ENCODE measurements at places on chromosomes 6 and 20. TPM values are rescaled to one million over a fixed set of nuclear protein-coding genes. Genes with fewer than 3 reads are reported as not detected.
A peak's percentile ranks its signal among the peaks of the same experiment; 100 is the strongest.

GRCh38 chr6:157034436-157035230 lies 257.5 kb downstream of the ARID1B start:
- DNase-seq: peak; percentile 84

DNA sequence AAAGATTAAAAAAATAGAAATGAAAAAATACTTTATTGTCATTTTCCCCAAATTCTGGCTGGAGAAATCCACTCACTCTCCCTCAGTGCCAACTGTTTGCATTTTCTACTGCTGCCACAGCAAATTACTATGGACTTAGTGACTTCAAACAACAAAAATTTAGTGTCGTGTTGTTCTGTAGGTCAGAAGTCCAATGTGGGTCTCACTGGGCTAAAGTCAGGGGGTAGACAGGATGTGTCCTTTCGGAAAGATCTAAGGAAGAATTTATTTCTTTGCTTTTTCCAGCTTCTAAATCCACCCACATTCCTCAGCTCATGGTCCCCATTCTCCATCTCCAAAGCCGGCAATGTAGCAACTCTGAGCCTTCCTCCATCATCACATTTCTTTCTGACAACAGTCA lies 453.3 kb downstream of the KIF16B start:
- DNase-seq: no peak

GRCh38 chr6:108068618-108069017 lies 5.9 kb downstream of the OSTM1 start:
- no peak for DNase-seq

- no peak for DNase-seq
These were observed 22.3 kb upstream of the RPP40 start for GRCh38 chr6:5025911-5026819.

DNA sequence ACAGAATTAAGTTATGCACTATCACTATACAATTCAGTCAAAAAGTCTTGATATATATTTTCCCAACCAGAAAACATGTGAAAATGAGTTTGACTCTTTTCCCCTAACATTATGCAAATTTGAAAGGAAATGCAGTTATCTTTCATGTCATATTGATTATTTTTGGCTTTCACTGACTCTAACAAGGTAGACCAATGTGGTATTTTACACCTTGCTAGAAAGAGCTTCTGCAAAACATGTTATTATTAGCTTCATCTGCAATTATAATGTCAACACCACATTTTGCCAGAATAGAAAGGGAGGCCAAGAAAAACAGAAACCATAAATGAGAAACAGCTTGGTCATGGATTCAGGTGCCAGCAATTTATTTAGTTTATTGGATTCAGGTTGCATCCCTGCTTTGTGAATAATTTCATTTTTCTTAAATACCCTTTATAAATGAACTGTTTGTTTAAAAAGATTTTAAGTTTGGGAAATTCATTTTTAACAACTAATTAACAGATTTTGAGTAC lies 226.1 kb upstream of the GJE1 start:
- DNase-seq: no peak

Gene NKX2-2
- total RNA-seq: 3.0 TPM

Gene KHDC3L
- 0.17 TPM for total RNA-seq
